ENCODE measurements at places on chromosomes 12 and 14.

- DNase-seq: no peak
Measured at GRCh38 chr14:34246206-34246605, 215.8 kb downstream of the SPTSSA start.

DNA sequence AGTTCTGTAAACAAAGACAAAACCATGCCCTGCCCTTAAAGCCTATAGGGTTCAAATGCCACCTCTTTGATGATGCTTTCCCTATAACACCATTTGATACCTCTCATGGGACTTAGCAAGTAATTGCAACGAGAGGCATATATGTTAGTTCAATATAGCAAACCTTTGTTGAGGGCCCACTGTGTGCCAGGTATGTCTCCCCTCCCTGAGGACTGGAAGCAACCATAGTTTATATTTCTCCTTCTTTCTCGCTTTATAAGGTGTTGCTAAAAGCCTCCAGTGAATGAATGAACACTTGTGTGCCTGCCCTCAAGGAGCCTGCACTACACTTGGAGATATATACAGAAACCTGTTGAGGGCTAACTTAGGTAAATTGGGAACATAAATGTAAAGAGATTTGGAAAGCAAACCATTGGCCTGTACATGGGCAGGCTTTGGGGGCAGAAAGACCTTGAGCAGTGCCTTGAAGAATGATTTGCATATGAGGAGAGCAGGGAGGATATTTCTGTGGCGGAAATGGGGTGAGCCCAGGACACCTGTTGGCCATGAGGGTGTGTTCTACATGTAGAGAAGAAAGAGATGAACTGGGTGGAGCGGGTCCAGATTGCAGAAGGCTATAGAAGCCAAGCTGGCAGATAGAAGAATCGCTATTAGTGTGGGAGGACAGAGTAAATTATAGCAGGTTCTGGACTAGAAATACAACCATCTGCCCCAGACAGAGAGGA, 1.8 kb upstream of the CKAP4 start:
- no peak for DNase-seq

GRCh38 chr12:63018273-63018672, 83.3 kb upstream of the PPM1H start:
- no peak for DNase-seq

GRCh38 chr14:36931791-36932190, 240.6 kb downstream of the SLC25A21 start:
- DNase-seq: no peak

GRCh38 chr12:45601390-45601789, 128.1 kb upstream of the ARID2 start:
- DNase-seq: no peak

DNA sequence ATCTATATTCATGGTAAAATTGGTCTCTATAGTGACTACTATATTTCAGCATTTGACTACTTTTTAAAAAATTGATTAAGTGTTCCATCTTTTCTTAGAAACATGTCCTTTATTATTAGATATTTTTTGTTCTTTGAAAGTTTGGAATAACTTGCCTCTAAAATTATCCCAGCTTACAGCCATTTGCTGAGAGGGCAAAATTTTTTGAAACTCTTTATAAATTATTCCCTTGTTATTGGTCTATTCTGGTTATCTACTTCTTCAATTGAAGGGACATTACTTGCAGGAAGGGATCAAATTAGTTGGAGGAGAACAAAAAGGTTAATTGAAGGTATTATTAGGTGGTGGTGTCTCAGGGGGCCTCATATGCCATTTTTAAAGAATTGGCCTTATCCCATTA, 184.1 kb downstream of the TTC6 start:
- DNase-seq: no peak

GRCh38 chr14:97578982-97579548, 781.9 kb downstream of the VRK1 start:
- no peak for DNase-seq

DNA sequence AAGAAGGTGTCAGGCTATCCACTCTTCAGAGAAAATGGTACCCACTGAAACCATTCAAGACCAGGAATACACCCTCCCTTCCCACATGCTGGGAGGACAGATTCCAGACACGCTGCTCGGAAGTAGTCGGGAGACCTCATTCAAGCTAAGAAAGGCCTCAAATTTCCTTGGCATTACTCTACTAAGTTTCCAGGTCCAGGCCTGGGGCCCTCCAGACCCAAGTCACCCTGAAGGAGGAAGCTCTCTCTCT, 27.1 kb upstream of the RPLP0 start:
- no peak for DNase-seq

DNA sequence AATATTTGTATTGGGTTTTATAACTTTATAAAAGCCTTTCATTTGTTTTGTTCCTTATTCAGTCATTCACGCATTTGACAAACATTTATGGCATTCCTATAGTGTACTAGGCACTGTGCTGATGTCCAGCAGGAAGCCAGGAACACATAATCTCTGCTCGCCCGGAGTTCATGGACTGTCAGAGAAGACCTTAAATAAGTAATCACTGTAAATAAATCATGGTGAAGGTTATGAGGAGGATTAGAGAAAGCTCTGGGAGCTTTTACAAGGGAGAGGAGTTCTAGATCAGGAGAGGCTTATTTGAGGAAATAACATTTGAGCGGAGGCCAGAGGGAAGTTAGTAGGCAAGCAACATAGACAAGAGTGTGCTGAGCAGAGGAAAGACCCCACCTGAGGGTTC, 1.4 kb upstream of the RDH11 start:
- no peak for DNase-seq

DNA sequence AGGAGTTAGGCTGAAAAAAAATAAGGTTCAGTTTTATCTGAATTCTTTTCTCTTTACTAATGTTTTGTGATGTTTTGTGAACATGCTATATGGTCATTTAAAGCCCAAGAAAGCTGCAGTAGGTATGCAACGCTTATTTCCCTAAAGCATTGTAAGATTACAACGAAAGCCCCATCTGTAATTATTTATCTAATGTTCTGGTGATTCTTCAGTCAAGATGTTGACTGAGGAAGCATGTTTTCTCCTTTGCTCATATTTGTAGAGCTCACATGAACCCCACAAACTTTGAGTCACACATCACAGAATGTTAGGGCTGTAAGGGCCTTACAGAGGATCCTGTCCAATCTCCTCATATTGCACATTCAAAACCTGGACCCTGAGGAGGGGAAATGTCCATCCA, 3.2 kb upstream of the TUBA1C start:
- no peak for DNase-seq

DNA sequence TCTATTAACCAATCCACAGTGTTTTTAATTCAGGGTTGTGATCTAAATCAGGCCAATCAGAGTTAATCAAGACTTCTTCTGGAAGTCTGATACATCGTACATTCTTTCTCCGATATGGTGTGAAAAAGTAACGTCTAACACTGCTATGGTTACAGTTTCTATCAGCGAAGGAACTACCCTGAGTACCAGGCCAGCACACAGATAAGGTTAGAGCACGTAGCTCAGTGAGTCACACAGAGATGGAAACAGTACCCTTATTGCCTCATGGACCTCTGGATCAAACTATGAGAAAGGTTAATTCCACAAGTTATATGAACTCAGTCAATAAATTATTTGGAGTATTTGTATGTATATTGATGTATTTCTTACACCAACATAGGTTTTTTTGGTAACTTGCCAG, 3.3 kb downstream of the OR6C68 start:
- DNase-seq: no peak

DNA sequence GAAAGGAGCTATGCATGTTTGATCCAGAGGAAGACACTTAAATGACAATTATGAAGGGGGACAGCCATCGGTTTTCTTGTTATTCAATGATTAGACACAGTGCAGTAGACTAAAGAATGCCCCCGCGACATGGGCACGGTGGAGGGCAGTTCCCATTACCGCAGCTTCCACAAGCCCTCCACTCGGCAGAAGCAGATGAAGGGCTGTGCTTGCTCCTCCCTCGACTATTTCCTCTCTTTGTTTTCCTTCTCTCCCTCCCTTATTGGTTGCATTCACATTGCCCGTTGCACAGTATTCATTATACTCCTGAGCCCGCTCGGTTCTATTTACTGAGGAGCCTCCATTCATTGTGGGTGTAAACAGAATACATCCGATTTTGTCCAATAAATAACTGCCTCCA, 138.8 kb upstream of the RASSF8 start:
- DNase-seq: no peak

DNA sequence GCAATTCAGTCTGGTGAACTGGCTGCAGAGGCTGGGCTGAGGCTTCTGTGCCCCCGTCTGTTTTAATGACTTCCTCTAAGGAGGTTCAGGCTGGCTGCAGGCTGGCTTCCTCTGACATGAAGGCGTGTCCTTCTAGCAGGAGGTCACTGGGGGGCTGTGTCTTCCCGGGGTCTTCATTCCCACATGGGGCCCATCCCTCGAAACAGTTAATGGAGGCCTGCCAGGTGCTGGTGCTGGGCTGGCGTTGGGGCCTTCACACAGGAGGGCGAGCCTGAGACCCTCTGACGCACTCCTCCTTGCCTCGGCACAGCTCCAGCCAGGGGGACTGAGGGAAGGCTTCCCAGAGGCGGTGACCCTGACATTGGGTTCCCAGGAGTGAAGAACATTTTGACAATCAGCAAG, 57.7 kb upstream of the DLK1 start:
- no peak for DNase-seq

- no peak for DNase-seq
Measured at GRCh38 chr12:8667270-8667669, 4.6 kb upstream of the MFAP5 start.

DNA sequence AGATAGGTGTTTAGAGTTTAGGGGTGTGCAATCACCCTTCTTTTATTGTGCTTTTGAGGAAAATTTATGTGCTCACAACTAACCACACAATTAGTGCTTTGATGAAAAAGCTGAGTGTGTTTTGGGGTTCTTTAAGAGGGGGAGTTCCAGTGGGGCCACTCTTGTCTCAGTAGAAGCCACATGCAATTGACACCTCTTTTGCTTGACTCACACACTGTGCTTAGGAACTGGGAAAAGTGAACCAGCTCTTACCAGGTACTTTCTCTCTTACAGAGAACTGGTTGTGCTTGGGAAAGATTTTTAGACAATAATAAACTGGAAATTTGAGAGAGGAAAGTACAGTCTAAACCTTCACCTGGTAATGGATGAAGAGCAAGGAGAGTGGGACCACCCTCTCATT, 12.3 kb upstream of the YBX3 start:
- DNase-seq: no peak

- peak; percentile 28 for DNase-seq
Measured at GRCh38 chr12:127785540-127785939, 481.4 kb upstream of the TMEM132C start.

DNA sequence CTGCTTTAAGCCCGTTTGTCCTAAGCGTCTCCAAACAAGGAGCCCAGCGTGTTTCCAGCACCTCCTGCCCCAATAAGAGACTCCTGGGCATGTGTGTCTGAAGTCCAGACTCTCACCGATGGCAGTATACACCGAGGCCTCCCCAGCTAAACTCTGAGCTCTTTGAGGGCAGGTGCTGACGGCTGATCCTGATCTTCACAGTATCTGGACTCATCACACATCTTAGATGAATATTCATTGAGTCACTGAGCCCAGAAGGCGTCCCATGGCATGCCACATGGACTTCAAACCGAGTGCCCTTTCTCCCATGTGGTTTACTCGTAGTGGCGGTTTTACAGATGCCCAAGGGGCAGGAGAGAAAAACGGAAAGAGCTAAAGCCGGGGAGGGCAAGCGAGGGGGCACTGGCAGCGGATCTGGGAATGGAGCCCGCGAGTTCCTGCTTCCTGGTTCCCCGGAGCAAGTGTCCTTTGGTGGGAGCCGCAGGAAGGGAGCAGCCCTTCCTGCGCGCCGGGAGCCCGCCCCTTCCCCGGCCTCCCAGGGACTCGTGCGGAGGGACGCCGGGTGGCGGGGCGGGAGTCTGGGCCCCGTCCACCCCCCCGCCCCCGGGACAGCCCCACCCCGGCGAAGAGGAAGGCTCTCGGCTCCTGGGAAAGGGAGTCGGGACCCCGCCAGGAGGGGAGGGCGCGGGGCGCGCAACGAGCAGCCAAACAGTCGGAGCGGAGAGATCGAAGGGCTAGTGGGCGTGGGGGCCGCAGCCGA, 585 bp upstream of the TEAD4 start:
- no peak for DNase-seq
